ENCODE measurements at places on chromosomes 1 and 21. TPM values are rescaled to one million over a fixed set of nuclear protein-coding genes. Genes with fewer than 3 reads are reported as not detected.

Gene WDR64
- total RNA-seq = not detected

DNA sequence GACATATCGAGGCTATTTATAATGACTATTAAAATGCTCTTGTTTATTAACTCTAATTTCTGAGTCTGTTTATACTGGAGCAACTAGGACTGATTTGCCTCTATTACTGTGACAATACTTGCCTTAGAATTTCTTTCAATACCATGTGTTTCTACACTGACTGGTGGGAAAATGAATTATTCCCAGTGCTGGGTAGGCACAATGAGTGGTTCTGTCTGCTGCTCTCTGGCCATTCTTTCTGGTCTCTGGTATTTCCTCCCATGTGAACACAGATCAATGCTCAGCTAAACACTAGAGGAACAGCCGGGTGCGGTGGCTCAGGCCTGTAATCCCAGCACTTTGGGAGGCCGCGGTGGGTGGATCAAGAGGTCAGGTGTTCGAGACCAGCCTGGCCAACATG is 390.5 kb downstream of the PRDM2 start:
- no peak for DNase-seq

DNA sequence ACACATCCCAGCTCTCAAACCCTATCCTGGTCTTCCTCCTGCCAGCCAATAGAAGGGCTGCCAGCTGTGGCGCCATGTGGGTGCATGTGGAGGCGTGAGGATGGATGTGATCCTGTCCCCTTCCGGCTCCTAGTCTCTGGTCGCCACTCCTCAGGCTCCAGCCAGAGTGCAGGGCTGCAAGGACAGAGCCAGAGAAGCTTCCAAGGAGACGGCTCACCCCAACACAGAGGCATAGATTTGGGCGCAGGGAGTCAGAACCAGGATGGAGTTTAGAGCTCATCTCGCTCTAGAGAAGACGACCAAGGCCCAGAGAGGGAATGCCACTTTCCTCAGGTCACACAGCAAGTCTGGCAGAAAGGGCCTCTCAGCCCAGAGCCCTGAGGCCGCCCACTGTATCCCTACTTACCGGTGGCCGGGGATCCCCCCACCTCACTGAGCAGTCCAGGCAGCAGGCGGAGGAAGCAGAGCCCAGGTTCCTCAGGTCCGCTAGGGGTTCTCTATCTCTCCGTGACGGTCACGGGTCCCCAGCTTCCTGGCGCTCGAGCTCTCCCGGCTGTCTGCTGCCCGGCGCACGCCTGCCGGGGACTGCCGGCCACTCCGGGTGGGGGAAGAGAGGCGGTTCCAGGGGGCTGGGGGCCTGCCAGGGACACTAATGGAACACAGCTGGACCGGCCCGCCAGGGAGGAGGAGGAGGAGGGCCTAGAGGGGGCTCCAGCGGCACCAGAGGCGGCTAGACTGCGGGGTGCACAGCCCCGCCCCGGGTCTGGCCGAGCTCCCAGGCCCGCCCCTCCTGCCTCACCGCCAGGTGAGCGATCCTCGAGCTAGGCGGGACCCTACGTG is at the start of gene COL16A1:
Gene COL16A1, minus strand, starts transcription at position 587 of the 840 bp plus-strand sequence. CDS start 1,824 bp downstream, outside the sequence.
- DNase-seq = no peak

Gene CSF3R
- not detected for total RNA-seq

DNA sequence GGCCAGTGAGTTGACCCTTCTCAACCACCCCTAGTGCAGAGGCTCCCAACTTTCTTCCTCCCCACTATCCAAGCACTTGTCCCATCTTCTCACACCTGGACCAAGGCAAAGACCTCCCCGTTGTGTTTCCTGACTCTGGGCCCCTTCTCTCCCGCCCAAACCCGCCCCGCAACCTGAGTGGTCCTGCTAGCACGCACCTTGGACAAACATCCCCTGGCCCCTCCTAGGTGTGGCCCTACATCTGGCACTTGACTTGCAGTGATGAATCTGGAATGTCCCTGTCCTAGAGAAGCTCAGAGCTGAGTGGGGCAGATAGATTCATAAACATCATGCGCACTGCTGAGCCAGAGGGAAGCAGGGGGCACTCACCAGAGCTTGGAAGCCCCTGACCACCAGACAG is 2.3 kb downstream of the SLC5A9 start:
- no peak for DNase-seq
